ENCODE measurements at places on chromosomes 5 and 9.

DNA sequence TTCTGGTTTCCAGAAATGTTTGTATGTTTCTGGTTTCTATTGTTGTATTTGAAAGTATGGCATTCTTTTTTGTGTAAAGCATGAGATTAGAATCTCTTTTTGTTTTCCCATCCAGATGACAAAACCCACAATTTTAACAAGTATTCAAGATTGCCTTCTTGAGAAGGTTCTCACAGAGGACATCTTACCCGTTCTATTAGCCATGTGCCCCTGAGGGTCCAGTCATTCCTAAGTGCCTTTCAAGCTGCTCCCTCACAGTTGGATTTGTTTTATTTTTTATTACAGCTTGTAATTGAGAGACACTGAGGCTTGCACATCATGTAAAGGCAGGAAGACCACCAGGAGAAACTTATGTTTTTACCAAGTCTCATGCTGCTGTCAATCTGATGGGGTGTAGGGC is 19.3 kb upstream of the LOX start:
- no peak for DNase-seq

DNA sequence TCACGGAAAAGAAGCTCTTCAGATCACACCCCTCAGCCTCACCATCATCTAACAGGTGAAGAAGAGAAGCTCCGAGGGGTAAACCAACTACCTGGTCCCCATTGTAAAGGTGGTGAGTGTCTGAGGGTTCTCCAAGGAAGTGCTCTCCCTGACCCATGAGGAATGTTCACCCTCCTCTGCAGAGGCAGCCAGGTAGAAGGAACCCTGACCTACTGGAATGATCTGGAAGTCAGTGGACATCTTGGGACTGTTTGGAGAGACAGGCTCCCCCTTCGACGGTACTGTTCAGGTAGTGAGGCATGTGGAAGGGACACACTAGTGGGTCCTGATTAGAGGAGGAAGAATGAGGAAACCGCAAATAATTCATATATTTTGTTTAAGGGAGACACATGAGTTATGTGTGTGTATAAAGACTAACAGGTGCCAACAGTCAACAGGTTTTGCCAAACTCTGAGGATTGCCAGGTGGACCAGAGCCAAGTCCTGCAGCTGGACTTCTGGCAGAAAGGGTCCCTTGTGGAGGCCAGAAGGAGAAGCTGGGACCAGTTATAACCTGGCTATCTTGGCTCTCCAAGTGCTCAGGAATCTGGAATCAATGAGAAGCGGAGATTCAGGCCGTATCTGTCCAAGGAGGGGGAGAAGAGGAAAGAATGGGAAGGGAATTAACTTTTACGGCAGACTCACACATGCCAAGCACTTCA is 3.0 kb upstream of the ZBTB34 start:
- DNase-seq: no peak

DNA sequence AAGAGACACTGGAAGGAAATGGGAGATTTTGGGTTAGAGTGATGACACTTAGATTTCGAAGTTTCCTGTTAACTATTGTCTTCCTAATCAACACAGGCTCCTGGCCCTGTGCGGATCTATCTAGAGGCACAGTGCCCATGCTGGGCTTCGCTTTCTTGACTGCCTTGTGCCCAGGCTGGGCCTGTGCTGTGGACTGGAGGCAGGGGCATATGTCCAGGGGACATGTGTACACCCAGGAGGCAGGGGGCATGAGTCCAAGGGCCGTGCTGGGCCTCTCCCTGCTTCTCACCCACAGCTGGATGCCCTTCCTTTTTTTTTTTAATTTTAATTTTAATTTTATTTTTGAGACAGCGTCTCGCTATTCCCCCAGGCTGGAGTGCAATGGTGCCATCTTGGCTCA is 37.6 kb downstream of the EHMT1 start:
- DNase-seq: no peak

DNA sequence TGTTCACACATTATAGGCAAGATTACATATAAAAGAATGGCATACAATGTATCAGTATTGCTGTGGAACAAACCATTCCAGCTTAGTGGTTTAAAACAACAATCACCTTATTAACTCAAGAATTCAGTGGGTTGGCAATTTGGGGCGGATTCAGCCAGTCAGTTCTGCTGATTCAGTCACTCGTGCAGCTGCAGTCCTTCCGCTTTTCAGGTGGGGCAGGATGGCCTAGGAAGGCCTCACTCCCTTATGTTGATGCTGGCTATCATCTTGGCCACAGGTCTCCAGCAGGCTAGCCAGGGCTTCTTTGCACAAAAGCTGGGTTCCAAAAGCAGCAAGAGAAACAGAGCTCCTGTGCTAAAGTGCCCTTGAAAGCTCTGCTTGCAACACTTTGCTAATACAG is 150.6 kb downstream of the MCTP1 start:
- DNase-seq: no peak

- no peak for DNase-seq
These were observed 46.7 kb downstream of the TNFAIP8 start for GRCh38 chr5:119402555-119402954.
